Stimulated activated CD8-positive, alpha-beta memory T cell treated with anti-CD3 and anti-CD28 coated beads, Interleukin-4, amount 100 ng/mL, for 4 hours (primary cell): ENCODE measurements at places on chromosomes 5 and 9.

- no peak for DNase-seq
Observed at GRCh38 chr5:141868541-141868940, 9.7 kb downstream of the PCDH1 start.

DNA sequence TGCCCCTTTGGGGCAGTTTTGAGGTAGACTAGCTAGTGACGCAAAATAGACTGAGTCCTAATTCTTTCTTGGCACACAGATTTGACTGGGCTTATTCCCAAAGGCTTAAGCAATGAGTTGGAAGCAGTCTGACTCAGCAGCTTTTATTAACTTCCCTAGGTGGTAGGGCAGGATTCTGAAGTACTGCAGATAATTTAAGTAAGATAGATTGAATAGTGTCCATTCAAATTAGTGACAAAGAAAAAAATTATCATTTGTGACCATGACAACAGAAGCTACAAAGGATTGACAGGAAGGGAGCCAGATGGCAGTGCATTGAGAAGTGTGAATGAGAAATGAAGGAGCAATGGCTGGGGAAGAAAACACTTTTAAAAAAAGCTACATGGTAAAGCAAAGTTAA lies 649.4 kb downstream of the CDH9 start:
- no peak for DNase-seq

- DNase-seq: no peak
Observed at GRCh38 chr9:109966643-109967368, 186.8 kb downstream of the PALM2AKAP2 start.

DNA sequence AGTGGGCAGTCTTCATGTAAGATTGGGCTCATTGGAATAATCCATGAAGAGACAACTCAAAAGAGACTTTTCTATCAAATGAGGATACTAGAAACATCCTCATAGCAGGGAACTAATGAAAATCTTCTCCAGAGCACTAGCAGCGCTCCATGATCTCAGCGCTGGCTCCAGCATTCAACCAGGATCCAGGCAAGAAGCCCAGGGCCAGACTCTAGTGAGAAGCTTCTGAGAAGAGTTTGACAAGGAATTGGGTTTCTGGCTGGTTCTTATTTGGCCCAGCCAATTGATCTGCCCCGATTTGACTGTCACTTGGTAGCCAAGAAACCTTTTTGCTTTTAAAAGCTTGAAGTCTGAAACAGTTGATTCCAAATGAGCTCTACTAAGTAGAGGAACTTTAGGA lies 60.1 kb downstream of the AOPEP start:
- no peak for DNase-seq

GRCh38 chr5:130759061-130759460 lies 406.0 kb downstream of the HINT1 start:
- DNase-seq: no peak

DNA sequence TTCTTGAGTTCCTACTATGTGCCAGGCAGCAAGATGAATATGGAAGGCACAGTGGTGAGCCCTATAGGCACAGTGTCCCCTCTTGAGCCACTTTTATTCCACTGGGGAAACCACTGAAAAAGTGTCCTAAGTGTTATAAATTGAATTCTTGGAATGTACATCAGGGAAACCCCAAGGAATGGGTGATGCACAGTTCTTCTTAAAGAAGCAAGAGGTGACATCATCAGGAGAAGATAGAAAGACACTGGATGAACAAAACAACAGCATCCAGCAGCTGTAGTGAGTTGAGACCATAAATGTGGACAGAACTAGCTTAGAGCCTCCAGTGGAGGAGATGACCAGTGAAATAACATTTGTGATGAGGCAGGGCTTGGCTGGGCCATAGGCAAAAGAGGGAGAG lies 199.2 kb upstream of the ANKRD55 start:
- DNase-seq: no peak

DNA sequence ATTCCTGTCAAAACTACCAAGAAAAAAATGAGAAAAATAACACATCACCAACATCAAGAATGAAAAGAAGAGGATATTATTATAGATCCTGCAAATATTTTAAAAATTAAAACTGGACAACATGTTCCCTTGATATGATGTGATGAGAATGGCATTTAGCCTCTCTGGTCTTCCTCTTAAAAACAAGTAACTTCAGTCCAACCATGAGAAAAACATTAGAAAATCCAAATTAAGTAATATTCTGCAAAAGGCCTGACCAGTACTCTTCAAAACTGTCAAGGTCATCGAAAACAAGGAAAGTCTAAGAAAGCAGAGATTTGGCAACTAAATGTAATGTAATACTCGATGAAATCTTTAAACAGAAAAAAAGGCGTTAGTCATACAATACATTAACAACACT lies 167.1 kb upstream of the SNX2 start:
- DNase-seq: no peak

DNA sequence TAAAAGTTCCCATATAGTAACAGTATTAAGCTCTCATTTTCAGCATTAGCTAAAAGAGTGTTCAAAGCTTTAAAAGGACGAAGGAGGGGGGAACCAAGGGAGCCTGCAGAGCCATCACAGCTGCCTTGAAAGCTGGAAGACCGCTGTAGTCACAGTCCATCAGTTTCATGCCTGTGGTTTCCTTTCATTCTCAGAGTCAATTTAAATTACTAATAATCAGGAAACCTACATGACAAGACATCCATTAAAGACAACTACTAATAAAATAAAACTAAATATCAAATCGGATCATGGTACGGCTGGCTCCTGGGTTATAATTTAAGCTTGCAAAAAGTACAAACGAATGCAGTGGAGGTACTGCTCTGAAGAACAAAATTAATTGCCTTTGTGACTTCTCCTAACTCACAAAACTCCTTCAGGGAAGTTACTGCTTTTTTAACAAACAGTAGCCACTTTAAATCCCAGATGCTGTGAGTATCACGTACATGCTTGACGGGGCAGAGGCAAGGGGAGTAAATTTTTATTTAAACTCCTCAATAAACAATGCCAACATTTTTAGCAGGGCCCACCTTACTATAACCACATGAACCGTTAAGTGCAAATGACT lies 213.5 kb downstream of the DENND1A start:
- DNase-seq: no peak
